ENCODE measurements at places on chromosomes 2 and 18.

GRCh38 chr2:37871456-37872191 lies 53.5 kb upstream of the RMDN2 start:
- peak; percentile 76 for DNase-seq

- no peak for DNase-seq
These were observed 31.0 kb downstream of the INO80D start for GRCh38 chr2:206054952-206055351.

GRCh38 chr2:85173909-85174308 lies 40.7 kb downstream of the TCF7L1 start:
- DNase-seq = no peak

GRCh38 chr18:159037-159652 lies 788 bp downstream of the USP14 start:
- peak; percentile 13 for DNase-seq

DNA sequence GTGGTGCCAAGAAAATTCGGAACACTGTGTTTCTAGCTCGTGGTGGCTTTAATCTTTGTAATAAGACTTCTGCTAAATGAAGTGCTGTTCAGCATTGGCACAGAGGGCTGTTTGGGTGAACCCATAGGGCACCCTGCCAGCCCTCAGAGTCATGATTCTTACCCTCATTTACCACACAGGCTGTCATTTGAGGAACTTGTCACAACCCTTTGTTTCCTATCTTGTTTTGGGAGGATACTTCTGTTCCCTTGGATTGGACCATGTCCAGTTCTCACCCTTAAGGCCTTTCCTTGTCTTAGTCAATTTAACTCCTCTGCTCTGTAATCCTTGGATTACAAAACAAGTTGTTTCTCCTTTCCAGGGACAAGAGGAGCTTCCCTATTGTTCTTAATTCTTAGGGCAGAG lies 225.7 kb downstream of the MTX2 start:
- peak; percentile 74 for DNase-seq
